ENCODE measurements at places on chromosomes 2 and 18.
A peak's percentile ranks its signal among the peaks of the same experiment; 100 is the strongest.

- DNase-seq, result no peak
Observed at GRCh38 chr18:59696311-59697235, 650 bp downstream of the CCBE1 start.

DNA sequence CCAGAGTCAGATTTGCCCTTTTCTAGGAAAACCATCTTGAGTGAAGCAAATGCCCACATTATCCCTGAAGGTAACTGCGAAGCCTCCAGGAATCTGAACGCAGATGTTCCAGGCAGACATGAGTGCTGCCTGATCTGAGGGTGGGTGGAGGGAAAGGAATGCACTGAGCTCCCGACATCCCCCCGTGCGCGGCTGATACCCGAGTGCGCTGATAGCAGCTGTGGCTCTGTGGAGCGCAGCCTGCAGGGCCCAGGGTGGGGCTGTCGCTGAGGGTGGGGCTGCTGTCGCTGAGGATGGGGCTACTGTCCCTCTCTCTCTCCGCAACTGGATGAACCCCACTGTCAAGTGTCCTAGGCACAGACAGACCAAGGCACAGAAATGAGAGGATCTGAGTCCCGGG, 82.4 kb downstream of the GFPT1 start:
- DNase-seq, result no peak

DNA sequence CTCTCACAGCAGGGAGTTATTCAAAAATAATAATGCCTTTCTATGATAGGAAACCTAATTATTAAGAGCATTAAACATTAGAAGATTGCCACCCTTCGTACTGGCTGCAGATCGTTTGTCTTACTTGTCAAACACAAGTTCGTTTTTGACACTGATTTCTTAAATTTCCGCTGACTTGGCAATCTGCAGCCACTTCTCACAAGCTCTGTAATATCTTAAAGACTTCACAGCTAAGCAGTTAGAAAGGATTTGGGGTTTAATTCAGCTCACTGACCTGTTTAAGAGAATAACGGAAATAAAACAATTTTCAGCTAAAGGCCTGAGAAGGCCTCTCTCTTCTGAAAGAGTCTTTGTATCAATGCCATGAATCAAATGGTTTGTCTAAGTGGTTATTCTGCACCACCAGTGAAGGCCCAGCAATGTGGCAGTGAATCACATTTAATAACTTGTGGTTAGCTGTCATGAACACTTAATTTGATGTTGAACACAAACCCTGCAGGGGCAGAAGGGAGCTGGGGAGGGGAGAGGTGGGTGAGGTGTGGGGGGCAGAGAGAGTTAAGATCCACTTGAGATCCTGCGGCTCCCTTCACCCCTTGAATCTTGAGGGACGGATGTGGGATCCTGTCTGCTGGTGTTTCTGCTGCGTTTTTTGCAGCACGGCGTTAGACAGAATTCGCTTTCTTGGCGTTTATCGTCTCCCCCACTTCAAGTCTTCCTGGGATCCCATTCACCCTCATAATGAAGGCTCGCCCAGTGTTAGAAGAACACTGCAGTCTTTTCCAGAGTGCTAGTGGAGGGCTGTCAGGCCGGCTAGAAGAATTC, 145.4 kb upstream of the SATB2 start:
- DNase-seq, result no peak

DNA sequence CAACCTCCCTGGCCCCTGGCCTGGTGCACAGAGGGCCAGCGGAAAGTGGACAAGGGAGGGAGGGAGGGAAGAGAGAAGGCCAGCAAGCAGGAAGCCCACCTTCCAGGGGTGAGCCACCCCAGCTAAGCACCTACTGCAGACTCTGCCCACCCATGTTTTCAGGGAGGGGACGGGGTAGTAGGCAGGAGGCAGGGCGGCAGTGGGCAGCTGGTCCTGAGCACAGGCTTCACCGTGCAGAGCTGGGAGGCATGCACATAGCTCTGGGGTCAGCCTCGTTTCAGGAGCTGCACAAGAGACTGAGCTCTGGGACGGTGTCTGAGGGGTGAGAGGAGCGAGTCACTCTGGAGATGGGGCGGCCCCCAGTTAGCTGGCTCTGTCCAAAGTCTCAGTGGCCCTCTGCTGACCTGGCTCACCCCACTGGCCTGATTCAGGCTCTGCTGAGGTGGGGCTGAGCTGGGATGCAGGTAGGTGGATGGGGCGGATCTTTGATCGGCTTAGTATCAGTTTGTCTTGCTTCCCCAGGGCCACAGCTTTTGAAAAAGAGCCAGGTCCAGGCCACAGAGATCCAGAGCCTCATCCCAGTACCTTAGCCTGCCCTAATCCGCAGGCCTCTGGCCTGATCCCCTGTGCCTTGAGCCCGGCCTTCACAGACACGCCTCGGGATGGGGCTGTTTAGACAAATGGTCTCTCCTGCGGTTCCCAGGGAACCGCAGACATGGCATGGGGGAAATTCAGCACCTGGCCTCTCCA, 3.7 kb downstream of the NMUR1 start:
- DNase-seq, result no peak

DNA sequence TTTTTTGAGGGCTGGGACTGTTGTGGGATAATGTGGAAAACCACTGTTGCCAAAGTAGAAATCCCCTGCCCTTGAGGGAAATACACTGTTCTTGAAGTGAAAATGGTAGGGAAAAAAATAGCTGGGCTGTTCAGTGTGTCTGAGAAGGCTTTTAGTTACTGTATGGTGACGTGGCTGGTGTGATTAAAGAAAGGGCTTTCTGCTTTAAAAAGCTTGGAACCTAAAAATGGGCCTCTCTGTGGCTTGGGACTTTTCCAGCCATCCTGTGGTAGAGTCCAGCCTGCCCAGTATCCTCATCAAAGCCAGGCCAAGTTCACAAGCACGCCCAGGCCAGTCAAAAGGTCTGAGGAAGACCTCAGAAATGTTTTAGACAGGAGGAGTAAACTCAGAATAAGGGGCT, 6.8 kb downstream of the MGAT5 start:
- DNase-seq, result no peak

DNA sequence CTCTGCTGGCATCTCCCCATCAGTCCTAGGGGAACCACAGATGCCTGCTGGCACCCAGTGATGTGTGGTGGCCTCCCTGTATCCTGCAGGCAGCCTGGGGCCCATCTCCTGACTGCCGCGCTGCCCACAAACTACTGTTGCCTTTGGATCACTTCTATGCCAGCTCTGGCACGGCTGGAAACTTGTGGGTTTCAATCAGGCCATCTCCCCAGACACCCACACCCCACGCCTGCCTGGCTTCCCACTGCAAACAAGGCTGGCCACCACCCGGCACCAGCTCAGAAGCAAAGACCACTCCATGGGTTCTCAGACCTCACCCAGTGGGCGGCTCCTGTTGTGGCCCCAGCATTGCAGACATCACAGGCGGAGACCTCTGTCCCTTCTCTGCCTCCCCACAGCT, 15.1 kb upstream of the TPO start:
- no peak for DNase-seq

DNA sequence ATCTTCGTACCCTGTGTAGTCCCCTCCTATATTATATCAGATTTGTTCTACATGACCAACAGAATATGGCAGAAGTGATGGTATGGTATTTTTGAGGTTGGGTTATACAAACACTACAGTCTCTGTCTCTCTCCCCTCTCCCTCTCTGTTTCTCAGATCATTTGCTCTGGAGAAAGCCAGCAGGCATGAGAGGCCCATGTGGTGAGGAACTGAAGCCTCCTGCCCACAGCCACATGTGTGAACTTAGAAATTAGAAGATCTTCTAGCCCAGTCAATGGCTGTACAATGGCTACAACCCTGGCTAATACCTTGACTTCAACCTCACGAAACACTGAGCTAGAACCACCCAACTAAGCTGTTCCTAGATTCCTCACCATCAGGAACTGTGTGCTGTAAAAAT, 250.6 kb downstream of the SMAD2 start:
- DNase-seq, result no peak

DNA sequence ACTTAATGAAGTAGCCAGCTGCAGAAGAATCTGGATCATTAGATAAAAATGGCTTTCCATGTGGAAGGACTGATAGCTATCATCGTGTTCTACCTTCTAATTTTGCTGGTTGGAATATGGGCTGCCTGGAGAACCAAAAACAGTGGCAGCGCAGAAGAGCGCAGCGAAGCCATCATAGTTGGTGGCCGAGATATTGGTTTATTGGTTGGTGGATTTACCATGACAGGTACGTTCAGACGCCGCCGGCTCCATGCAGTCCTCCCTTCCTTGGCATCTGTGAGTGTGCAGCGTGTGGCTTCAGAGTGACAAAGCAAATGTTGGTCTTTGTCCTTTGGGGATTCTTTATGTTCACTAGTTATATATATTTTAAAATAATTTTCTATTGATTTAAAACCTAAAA, 1.8 kb downstream of the SLC5A7 start:
- DNase-seq, result no peak

DNA sequence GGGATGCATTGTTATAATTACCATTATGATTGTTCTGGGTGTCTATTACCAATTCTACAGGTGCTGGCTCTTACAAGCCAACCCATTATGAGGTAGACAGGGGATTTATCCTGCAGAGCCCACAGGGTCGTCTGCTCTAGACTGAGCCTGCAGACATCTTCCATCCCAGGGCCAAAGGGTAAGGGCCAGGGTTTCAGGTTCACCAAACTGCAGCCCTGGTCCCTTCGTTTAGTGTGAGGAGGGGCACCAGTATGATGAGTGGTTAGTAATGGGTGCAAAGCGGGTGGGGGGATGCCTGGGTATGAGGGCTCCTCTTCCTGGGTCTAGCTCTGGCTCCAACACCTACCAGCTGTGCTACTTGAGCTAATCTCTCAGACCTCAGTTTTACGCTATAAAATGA, 1.2 kb upstream of the ARID5A start:
- peak; percentile 40 for DNase-seq

DNA sequence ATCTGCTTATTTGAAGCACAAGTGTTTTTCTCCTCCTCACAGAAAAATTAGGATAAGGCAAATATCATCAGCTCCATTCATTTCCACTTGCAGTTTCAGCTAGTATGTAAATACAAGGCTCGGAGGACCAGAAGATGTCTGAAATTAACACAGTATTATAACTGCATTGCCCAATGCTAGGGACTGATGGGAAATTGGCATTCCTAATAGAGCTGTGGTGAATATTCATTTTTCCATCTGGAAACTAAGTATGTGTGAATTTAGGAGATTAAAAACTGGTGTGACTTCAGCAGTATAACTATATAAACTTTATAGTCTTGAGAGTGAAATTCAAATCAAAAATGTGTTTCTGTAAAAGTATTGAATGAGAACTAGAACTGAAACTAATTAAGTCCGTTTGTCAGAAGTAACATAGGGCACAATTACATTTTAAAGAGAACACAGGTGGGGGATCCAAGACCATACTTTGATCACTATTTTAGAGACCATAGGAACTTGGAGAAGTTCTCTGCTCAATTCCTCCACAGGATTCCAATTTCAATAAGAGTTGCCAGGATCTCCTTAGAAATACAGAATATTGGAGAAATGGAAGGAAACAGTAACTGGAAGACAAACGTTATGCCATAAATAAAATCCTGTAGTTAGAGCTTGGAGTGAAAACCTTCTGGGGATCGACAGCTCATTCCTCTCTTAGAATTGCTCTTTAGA, 12.1 kb upstream of the ITGA6 start:
- DNase-seq, result no peak

DNA sequence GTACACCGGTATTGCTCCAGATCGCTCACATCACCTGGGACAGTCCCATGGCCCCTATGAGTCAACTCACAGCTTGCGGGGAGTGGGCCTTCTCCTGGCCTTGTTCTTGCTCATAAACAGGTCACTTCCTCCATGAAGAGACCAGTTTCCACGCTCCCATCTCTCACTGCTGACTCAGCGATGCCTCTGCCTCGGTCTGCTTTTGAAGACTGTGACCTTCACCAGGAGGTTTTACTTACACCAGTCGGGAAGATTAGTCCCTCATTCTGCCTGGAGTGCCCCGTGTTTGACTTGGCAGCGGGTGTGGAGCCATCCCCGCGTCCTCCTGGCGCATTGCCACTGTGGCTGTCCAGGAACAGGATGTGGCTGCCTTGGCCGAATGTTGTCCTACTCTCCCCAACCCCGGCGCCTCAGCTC, 159.8 kb downstream of the RHBDD1 start:
- DNase-seq, result peak; percentile 54

DNA sequence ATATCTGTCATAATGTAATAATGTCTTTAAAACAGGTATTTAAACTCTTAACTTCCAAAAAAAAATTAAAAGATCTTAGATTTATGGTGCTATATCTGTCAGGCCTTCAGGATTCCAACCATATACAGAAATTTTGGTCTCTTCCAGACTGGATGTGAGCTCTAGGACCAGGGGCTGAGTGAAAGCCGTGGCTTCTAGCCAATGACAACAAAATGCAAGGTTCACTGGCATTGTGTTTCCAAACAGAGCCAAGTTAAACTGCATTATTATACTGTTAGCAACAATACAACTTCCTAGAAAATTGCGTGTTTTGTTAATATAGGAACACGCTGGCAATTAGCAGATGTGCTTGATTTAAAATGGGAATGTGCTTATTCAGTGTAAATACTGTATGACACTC, 809.8 kb upstream of the SOX11 start:
- DNase-seq, result no peak

GRCh38 chr2:40485854-40486253, 34.0 kb upstream of the SLC8A1 start:
- no peak for DNase-seq

DNA sequence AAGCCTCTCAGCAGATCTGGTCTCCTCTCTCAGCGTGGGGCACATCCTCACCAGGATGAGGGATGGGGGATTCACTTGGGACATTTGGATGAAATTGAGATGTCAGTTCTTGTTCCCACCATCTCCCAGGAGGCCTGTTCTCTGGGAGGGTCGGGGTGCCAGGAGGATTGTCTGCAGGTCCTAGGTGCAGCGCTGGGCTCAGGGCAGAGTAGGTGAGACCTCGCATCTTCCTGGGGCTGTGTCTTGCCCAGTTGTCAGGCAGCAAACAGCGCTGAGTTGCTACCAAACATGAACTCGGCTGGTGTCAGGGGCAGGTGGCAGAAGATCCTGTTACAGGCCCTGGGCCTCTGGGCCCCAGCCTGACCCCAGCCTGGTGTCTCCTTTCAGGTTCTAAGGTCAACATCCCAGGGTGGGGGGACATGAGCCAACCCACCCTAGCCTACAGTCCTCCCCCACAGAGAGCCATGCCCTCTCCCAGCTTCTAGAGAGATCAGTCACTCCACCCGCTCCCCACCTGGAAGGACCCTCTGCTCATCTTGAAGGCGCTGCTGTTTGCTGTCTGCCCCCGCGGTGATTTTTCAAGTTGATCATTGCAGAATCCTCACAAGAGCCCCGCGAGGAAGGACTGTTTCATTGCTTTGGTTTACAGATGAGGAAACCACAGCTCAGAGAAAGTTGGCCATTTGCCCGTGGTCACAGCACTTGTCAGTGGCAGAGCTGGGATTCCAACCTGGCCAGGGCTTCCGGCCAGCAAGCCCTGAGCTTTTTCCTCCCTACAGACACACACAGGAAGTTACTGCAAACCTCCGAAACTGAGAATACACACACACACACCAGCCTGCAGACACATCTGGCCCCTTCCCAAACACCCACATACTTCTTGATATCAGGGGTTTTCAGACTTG, 83.9 kb downstream of the STPG4 start:
- peak; percentile 94 for DNase-seq
